ENCODE measurements at places on chromosomes 12 and 14.

- DNase-seq: no peak
These were observed 457.9 kb upstream of the FOXG1 start for GRCh38 chr14:28308734-28309133.

DNA sequence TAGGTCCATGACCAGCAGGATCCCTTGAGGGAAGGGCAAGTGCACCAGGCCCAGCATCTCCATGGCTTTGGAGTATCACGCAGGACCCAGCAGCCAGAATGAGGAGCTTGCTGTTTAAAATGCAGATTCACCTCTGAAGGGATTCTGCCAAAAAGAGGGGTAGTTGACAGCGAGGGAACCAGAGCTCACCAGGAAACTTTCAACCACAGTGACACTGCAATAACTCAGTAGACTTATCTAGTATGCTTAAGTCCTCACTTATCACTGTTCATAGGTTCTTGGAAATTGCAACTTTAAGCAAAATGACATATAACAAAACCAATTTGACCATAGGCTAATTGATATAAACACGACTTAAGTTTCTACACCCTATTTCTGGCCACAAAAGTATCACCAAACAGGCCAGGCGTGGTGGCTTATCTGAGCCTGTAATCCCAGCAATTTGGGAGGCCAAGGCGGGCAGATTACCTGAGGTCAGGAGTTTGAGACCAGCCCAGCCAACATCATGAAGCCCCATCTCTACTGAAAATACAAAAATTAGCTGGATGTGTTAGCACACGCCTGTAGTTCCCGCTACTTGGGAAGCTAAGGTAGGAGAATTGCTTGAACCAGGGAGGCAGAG lies 21.4 kb upstream of the CKAP4 start:
- no peak for DNase-seq

- DNase-seq: peak; percentile 47
These were observed 81.6 kb upstream of the MED13L start for GRCh38 chr12:116358893-116359761.

DNA sequence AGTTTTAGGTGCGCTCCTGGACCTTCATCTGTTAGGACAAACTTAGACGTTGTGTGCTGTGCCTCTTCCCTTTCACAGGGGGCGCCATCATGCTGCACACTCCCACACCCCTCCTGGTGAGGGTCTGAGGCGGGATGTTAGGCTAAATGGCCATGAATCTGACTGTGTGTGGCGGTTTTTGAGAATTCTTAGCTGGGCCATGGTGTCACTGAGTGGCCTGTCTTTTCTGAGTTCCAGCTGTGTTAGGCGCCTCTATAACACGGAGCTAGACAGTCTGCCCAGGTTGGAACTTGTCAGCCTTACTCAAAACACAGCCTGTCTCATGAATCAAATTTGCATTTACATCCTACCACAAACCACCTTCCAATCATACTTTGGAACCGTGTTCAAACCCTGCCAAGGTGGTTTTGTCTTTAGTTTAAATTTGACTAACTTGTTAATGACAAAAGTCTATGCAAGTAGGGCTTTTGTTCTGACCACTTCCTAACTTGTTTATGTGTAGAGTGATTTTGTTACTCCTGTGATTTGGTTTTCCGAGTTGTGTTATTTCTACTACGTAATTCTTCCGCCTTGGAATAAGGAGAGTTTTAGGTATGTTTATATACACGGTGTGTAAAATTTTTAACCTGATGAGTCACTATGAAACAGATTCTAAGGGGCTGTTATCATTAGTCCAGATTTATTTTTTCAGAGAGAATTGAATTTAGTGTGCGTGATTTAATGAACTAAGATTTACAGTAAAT lies 19.6 kb downstream of the ACVR1B start:
- DNase-seq: no peak

DNA sequence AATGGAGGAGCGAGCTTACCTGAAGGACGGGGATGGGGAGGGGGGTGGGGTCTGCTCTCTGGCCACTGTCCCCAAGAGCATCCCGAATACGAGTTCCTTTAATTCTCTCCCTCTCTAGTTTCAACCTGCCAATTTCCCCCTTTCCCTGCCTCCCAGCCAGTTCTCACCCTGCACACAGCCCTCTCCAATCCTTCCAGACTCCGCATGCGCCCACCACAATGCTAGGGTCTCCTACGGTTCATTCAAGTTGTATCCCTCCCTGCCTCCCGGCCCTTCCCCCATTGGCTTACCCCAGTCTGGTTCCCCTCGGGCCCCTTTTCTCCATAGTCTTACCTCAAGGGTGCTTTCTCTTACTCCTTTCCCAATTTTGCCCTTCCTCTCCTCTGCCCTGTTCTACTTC lies 708 bp upstream of the IGFBP6 start:
- no peak for DNase-seq

DNA sequence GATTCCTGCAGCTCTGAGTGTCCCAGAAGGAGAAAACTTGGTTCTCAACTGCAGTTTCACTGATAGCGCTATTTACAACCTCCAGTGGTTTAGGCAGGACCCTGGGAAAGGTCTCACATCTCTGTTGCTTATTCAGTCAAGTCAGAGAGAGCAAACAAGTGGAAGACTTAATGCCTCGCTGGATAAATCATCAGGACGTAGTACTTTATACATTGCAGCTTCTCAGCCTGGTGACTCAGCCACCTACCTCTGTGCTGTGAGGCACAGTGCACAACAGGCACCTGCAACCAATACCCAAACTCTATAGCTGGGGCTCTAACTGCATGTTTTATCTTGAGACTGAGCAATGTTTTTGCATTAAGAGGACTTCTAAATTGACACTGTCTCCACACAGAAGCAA lies 379.2 kb upstream of the OR4E1 start:
- DNase-seq: no peak

DNA sequence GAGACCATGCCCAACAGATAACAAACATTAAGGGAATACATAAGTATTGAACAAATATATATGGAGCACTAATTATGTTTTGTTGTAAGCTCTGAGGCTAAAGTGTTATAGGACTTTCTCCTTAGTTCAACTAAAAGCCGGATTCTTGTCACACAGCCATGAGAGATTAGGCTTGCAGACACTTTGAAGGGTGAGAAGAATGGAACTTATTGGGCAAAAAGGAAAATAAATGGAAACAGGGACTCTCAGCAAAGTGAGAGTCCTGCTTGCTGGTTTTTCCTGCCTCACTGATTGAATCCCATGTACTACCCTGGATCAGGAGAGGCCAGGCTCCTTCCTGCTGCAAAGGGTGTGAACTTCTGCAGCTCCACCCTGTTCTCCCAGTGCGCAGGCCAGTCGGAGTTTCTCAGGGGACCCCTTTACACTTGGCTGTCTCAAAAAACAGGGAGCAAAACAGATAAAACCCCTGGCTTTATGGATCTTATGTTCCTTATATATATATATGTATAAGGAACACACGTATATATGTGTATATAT lies 77.1 kb upstream of the FUT8 start:
- DNase-seq: no peak

- no peak for DNase-seq
These were observed 15.0 kb downstream of the KCTD10 start for GRCh38 chr12:109461846-109462756.

DNA sequence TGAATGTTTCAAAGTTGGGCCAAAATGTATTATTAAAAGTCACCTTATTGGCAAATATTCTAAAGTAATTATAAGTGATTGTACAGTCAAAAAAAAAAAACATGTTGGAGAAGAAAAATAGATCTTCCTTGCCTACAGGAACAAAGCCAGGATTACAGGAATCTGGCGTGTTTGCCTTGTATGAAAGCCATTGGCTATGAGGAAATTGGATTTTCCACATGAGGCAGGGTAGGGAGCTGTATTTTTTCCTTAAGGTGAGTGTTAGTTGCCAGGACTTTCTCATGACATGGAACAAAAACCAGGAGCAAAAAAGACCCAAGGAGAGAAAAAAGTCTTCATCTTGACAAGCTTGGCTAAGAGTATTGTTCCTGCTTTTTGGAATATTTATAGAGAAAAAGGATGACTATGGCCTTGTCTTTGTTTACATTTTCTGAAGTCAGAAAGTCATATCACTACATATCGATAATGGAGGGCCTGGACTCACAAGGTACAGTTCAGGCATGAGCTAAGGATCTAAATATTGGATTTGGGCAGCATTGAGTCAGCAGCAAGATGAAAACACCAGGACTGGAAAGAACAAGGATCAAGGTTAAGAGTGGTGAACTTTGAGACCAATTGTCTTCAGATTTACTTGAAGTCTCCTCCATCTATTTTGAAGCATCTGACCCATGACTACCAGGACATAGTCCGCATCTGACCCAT lies 68.4 kb upstream of the FLRT2 start:
- no peak for DNase-seq

DNA sequence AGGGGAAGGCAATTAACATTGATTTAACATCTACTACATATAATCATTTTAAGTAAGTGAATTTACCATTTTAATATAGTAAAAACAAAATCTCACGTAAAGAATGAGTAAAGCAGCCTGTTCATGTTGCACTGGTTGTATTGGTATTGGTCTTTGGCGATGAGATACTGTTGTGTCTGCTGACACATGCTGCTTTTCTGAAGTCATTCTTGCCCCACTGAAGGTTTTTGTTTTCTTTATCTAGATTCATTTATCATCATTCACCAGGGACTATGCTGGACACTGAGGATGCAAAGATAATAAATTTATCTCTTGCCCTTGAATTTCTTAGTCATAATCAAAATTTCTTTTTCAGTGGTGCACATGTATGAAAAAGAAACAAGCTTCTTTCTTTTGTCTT lies 246.2 kb upstream of the NPAS3 start:
- DNase-seq: no peak

GRCh38 chr14:75323571-75323970 lies 44.9 kb downstream of the FOS start:
- DNase-seq: no peak

- DNase-seq: no peak
These were observed 160.0 kb upstream of the SOX5 start for GRCh38 chr12:24109381-24110039.

GRCh38 chr12:76080017-76080728 lies 4.3 kb downstream of the NAP1L1 start:
- no peak for DNase-seq

DNA sequence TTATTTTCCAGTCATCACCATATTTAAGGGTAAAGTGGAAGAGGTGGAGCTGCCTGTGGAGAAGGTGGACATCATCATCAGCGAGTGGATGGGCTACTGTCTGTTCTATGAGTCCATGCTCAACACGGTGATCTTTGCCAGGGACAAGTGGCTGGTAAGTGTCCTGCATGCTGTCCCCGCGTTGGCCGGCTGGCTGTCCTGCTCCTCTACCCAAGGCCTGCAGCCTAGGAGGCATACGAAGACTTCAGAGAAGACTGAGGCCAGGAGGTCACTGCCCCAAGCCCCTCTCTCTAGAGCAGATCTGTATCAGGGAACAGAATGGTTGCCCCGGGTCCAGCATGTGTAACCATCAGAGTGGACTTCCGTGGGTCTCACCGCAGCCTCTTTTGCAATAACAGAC lies 77.7 kb downstream of the PRMT8 start:
- DNase-seq: no peak

GRCh38 chr12:104219908-104220404 lies 4.4 kb downstream of the TXNRD1 start:
- DNase-seq: no peak

- no peak for DNase-seq
These were observed 46.3 kb downstream of the NTF3 start for GRCh38 chr12:5478081-5478706.

- no peak for DNase-seq
These were observed 78.6 kb downstream of the IFNG-AS1 start for GRCh38 chr12:68067762-68068376.

- DNase-seq: no peak
These were observed 277.9 kb downstream of the SSPN start for GRCh38 chr12:26473291-26473690.

DNA sequence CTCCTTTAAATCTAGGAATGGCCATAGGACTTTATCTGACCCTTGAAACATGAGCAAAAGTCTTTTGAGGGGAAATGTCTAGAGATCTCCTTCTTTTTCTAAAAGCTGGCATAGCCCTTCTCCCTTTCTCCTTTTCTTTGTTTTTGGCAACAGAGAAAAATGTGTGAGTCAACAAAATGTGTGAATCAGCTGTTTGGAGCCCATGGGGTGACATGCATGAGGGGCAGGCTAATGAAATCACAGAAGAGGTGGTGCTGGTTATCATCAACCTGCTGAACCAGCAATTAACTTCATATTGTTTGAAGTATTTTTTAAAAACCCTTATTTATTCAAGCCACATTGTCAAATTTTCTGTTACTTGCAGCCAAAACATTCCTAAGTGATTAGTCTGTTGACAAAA lies 132.3 kb downstream of the CCDC59 start:
- DNase-seq: no peak

Measured in stimulated activated CD8-positive, alpha-beta memory T cell treated with anti-CD3 and anti-CD28 coated beads, Interleukin-4, amount 100 ng/mL, for 1 hour (primary cell).